Nephron progenitor cell (in vitro differentiated cells): ENCODE measurements at places on chromosomes 2 and 18.

GRCh38 chr2:24342110-24342910 is 18.0 kb downstream of the ITSN2 start:
- DNase-seq = no peak

- no peak for DNase-seq
These were observed 262.6 kb upstream of the THUMPD2 start for GRCh38 chr2:40041422-40042382.

- no peak for DNase-seq
These were observed 134.3 kb upstream of the HAAO start for GRCh38 chr2:42926434-42927333.

GRCh38 chr2:216345846-216346245 is 26.4 kb downstream of the MARCHF4 start:
- no peak for DNase-seq

DNA sequence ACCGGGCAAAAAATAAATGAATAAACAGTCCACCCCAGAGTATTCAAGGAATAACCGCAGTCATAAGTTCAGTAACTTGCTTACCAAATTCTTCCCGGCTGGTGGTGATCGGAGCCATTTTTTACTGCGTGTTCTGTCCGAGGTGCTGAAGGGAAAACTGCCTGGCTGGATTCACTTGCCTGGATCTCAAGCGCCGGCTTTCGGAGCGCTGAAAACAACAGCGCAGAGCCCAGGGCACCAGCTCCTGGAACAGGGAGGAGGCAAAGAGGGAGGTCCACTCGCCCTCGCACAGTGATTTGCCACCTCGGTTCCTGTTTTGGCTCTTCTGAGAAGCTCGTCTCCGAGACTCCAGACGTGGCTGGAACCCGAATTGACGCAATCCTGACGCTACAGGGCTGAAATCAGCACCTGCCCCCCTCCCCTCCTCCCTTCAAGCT is at the start of gene SYT4:
TSS of gene SYT4 (minus strand) at position 327 of the 437 bp plus-strand sequence. CDS start at position 118, 209 bp downstream.
- peak; percentile 77 for DNase-seq

GRCh38 chr2:119660343-119660658 is 18.7 kb upstream of the TMEM177 start:
- no peak for DNase-seq

GRCh38 chr2:54387059-54387991 is 68.8 kb upstream of the SPTBN1 start:
- DNase-seq = no peak

DNA sequence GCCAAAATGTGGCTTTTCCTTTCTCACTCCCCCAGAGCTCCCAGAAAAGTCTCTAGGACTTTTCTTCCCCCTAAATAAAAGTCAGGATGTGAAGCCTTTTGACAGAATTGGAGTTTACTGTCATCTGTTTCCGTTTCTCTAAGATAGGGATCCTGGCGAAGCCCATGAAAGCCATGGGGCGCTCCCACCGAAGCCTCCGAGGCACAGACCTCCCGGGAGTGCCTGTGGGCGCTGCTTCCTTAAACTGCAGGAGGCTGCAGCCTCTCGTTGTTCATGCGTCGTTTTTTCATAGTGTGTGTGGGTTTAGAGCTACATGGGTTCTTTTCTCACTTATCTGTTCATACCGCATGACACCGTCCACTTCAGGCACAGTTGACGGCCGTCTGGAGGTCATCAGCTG is 56.8 kb downstream of the ASAP2 start:
- DNase-seq = no peak

GRCh38 chr2:113230531-113230930 is 48.2 kb downstream of the PAX8 start:
- no peak for DNase-seq

DNA sequence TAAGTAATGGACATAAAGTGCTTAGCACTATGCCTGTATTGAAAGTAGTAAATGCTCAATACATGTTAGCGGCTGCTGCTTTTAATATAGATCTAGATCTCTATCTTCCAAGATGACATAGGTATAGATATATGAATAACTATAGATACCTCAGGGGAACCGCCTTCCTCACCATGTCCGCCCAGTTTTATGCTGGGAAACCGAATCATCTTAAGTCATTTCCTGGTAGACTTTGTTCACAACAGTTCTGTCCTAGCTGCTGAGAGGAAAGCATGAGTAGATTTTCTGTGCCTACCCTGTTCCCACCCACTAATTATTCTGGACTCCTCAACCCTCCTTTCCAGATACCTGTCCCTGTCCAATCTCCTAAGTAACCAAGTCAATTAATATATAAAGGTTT is 21.6 kb upstream of the ITM2C start:
- no peak for DNase-seq

- DNase-seq = no peak
These were observed 56.8 kb downstream of the KIAA2012 start for GRCh38 chr2:202129841-202130240.

DNA sequence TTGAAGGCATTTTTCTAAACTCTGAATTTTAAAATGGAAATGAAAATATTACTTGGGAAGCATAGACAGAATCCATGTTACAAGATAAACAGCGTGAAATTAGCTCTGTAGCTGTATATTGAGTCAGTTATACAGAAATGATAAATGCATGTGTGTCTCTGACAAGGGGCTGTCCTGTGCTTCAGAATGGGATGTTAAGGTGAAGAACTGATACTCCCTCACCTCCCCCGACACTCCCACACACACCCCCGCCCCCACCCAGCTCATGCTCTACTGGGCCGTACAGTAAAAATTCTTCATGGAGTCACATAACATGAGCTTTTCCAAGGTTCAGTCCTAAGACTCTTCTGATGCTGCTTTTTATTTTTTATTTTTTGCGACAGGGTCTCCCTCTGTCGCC is 869 bp upstream of the THUMPD2 start:
- DNase-seq = peak; percentile 8

- no peak for DNase-seq
These were observed 34.1 kb upstream of the FAP start for GRCh38 chr2:162277381-162277780.

- DNase-seq = no peak
These were observed 115.1 kb downstream of the CMPK2 start for GRCh38 chr2:6750411-6751158.

GRCh38 chr2:133651861-133652260 is 83.6 kb upstream of the NCKAP5 start:
- DNase-seq = no peak

DNA sequence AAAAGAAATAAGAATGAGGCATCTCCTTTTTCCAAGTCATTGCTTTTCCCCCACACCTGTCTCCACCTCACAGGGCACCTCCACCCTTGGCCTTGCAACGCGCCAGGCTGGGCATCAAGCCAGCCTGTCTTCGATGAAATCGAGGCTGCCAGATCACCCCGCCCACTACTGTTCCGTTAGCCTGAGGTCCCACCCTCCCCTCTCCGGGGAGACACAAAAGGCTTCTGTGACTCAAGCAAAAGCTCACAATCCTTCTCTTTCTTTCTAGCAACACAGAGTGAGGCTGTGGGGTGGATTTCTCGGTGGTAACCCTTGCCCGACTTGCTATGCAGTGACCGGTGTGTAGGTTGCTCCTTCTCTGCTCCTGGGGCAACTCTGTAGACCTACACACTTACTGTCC is 9.9 kb downstream of the TNP1 start:
- no peak for DNase-seq

DNA sequence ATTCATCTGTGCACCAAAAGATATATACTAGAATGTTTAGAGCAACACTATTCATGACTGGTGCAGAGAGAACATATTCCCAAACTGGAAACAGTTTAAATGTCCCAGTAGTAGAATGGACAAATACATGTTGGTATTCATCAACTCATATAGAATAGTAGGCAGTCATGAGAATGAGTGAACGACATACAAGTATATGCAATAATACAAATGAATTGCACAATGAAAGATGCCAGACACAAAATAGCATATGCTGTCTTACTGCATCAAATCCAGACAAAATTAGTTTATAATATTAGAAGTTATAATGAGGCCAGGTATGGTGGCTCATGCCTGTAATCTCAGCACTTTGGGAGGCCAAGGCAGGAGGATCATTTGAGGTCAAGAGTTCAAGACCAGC is 8.3 kb upstream of the PRKAG3 start:
- no peak for DNase-seq

DNA sequence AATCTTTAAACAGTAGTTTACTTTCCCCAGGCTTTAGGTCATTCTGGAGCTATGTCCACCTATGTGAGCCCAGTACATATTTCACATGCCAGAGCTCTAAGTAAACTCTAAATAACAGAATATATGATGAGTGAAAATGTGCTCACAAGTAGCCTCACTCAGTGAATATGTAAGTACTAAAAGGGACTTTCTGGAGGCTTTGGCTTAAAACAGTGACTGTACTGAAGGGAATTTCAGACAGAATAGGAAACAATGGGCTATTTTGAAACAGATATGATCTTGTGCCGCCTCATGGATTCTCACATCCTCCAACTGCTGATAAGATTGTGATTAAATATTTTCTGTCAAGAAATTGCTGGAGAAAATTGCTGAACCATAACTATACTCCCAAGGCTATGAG is 747.9 kb downstream of the SOCS6 start:
- DNase-seq = no peak

- no peak for DNase-seq
These were observed 19.4 kb downstream of the FASTKD2 start for GRCh38 chr2:206784559-206785353.

GRCh38 chr2:3643371-3644245 is 14.4 kb upstream of the ALLC start:
- no peak for DNase-seq

DNA sequence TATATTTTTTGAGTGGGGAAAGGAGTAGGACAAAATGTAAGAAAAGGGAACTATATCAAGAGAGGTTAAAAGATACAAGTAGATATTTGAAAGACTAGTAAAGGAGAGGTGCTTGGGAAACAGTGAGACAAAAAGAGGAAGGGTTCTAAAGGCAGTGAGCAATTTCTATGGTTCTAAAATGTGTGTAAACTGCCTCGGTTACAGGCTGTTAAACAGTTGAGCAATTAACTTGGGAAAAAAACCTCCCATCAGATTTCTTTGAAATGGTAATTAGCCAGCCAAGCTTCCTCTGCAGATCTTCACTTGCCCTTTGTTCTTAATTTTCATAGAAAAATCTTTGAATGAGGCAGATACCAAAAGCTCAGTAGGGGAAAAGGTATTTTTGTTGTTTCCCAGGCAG is 238.7 kb upstream of the KCNH7 start:
- no peak for DNase-seq

DNA sequence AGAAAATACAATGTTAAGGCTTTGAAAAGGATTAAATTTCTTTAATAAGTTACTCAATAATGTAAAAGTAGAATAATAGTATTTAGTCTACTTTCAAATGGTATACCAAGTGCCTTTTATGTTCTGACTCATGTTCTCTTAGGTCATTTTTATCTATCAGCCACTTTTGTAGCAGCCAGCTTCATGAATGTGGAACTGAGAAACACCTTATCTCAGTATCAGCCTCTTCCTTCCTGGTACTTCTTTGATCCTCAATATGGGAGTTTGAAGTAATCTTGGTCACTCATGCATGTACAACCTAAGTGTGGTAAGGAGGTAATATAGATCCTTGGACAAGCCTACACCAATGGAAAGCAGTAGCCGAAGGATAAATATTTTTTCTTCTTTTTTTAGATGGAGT is 180.4 kb upstream of the NRXN1 start:
- no peak for DNase-seq

DNA sequence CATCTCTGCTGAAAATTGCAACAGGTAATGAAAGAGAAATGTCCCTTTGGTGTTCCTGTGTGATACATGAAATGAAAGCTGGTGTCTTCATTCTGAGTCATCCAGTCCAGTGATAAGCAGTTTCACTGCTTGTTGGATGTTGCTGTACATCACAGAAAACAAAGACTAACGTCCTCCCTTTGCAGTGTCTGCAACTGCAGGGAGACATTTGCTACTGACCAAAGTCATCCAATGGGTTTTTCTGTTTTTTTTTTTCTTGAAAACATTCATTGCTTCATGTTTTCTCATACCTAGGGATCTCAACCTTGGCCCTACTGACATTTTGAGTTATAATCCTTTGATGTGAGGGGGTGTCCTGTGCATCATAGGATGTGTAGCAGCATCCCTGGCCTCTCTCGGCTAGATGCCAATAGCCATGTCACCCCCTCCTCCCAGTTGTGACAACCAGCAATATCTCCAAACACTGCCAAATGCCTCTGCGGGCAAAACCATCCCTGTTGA is 63.6 kb upstream of the FZD5 start:
- no peak for DNase-seq

DNA sequence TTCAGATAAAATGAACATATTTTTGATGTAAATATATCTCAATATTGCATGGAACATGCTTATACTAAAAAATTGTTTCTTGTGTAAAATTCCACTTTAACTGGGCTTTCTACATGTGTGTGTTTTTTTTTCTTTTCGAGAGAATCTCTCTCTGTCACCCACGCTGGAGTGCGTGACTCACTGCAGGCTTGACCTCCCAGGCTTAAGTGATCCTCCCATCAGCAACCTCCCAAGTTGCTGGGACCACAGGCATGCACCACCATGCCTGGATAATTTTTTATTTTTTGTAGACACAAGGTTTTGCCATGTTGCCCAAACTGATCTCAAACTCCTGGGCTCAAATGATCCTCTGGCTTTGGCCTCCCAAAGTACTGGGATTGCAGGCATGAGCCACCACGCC is 254.6 kb downstream of the LOXHD1 start:
- no peak for DNase-seq

DNA sequence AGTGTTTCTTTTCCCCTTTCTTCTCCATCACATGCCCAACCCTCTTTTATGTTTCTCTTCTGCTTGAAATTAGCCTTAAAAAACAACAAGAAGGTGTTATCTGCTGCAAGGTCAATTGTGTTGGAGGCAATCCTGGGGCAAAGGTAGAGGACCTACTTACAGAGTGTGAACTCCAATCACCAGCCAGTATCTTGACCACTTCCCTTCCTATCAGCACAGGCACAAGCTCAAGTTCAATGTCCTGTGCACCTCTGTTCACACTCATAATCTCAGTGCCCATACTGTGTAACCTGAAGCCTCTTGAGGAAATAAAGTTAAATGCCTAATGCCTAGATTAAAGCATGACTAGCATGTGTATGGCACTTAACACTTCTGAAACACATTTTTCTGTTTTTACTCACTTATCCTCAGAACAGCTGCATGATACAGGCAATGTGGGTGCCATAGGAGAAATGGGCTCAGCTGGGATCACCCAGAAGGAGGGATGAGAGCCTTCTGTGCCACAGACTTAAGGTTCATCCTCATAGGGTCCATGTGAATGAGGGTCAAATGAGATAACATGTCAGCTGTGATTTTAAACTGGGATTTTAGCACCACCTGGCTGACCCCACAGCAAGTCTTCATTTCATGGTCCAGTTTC is 701.5 kb downstream of the BCL11A start:
- no peak for DNase-seq

DNA sequence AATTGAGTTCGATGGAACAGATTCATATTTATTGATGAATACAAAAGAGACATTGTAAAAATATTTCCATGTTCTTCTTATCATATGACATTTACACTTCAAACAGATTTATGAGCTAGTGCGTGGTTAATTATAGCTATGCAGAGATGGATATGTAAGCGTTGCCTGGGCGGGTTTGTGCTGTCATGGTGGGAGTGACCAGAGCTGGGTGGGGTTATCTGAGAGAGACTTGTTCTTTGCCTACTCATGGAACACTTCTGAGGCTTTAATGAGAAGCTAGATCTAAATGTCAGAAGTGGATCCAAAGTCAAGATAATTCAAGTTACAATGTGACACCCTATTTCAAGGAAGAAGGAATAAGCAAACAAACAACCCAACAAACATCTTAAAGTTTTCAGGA is 162.3 kb upstream of the ZEB2 start:
- DNase-seq = no peak

- no peak for DNase-seq
These were observed 35.8 kb downstream of the RBKS start for GRCh38 chr2:27854229-27854862.

- DNase-seq = no peak
These were observed 3.6 kb downstream of the BIRC6 start for GRCh38 chr2:32360416-32360815.
